GM23248 (cell line): ENCODE measurements at places on chromosomes 6 and 20. TPM values are rescaled to one million over a fixed set of nuclear protein-coding genes. Genes with fewer than 3 reads are reported as not detected.

GRCh38 chr6:125009578-125009977, 47.3 kb downstream of the RNF217 start:
- peak; percentile 26 for DNase-seq

DNA sequence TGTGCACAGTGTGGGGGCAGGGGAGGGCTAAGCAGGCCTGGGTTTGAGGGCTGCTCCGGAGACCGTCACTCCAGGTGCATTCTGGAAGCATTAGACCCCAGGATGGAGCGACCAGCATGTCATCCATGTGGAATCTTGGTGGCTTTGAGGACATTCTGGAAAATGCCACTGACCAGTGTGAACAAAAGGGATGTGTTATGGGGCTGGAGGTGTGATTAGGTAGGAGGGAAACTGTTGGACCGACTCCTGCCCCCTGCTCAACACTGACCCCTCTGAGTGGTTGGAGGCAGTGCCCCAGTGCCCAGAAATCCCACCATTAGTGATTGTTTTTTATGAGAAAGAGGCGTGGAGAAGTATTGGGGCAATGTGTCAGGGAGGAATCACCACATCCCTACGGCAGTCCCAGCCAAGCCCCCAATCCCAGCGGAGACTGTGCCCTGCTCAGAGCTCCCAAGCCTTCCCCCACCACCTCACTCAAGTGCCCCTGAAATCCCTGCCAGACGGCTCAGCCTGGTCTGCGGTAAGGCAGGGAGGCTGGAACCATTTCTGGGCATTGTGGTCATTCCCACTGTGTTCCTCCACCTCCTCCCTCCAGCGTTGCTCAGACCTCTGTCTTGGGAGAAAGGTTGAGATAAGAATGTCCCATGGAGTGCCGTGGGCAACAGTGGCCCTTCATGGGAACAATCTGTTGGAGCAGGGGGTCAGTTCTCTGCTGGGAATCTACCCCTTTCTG, 44.0 kb upstream of the TTPAL start:
- no peak for DNase-seq

DNA sequence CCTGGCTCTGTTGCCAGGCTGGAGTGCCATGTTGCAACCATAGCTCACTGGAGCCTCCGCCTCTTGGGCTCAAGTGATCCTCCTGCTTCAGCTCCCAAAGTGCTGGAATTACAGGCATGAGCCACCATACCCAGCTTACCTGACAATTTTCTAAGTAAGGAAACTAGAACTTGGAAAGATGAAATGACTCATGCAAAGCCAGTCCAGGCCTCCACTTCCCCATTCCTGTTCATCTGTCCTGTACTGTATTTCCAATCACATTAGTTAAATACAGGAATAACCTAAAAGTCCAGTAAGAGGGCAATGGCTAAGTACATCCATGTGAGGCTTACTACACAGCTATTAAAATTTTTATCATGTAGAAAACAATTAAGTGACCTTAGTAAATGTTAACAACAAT, 8.3 kb upstream of the ADGB start:
- DNase-seq, result no peak

ULBP1 gene
- 8.7 and 9.1 TPM in 2 replicates for polyA plus RNA-seq

DNA sequence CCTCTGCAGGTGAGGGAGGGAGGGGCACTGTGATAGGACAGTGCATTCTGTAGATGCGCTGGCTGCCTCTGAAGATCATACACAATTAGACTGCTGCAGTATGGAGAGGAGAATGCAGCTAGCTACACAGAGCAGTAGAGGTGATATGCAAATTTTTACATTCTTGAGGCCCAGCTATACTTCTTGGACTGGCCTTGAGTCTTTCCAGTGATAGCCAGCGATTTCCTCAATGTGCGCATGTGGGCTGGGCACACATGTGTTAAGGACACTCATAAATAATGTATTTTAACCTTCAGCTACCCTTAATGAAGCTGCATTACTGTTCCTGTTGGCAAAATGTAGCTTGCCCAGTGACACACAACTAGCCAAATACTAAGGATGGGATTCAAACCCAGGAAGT, 19.0 kb downstream of the TTPAL start:
- DNase-seq, result no peak

C6orf15 gene
- polyA plus RNA-seq, result not detected in 2 replicates

SLC22A3 gene
- polyA plus RNA-seq, result not detected in 2 replicates

SNAP91 gene
- polyA plus RNA-seq, result not detected in 2 replicates

DNA sequence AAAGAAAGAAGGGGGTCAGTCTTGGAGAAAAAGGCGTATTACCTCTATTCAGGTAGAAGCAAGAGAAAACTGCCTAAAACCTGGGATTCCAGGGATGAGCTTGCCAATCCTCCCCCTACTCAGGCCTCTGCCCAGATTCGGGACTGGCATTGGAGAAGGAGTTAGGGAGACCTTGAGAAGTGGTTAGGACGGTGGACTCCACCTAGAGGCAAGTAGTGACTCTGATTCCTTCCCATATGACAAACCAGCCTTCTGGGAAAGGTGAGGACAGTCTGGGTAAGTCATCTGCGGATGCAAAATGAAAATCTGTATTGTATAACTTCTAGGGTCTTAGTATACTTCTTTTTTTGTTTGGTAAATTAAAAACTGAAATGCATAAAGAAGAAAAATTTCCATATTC, 43.8 kb downstream of the SLX4IP start:
- no peak for DNase-seq

ARMH2 gene
- polyA plus RNA-seq, result not detected in 2 replicates

DNA sequence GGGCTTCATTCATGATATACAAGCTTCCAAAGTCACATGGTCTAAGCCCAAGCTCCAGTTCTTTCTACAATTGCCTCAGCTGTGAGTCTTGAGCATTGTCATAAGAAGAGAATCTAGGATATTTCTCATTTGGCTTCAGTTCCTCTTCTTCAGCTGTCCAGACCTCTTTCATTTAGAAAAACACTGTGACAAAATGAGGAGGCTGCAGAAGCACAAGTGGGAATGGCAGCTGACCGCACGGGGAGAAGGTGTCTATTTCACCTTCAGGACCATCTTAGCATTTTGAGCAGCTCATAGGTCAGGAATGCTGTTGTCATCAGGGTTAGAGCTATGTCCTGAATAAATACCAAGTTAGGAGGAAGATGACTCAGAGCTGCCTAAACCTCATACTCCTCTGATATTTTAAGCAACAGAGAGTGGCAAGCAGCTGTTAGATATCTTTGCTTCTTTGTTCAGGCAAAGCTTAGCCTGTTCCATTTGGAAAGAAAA, 390.1 kb upstream of the CITED2 start:
- DNase-seq, result peak; percentile 98

TFAP2B gene
- polyA plus RNA-seq, result not detected in 2 replicates

GRCh38 chr6:138115877-138116660, 8.8 kb upstream of the PERP start:
- peak; percentile 90 for DNase-seq

PPP1R14C gene
- 9.4 and 10.1 TPM in 2 replicates for polyA plus RNA-seq

PKIB gene
- 0.40 and 0.77 TPM in 2 replicates for polyA plus RNA-seq

DNA sequence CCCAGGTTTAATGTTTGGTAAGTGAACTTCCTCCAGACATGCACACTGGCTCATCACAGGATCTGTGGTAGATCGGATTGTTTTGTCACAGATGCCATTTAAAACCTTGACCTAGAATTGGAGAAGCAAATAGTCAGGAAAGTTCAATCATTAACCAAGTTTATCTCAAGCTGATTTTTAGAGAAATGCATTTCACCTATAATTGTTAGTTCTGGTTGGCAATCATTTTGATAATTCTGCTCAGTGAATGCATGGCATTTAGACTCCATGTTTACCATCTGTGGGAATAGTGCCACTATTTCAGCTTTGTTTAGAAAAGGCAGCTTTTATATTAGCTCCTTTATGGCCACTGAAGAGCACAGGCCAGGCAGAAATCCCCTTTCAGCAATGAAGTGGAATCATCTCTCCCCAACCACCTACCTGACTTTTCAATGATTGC, 73.9 kb upstream of the IPCEF1 start:
- DNase-seq, result no peak
